ENCODE measurements at places on chromosomes 5 and 9.

GRCh38 chr9:135506327-135507103 is 6.0 kb downstream of the MRPS2 start:
- DNase-seq = no peak

DNA sequence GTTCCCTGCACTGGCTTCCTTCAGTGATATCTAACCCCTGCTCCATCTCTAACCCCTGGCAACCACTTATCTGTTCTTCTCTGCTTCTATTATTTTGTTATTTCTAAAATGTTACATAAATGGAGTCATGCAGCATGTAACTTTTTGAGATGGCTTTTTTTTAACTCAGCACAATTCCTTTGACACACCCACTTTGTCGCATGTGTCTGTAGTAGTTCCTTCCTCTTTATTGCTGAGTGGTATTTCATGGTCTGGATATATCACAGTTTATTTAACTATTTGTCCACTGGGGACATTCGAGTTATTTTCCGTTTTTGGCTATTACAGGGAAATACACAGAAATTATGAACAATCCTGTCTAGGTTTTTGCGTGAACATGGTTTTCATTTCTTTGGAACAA is 200.2 kb downstream of the TRIO start:
- DNase-seq = no peak

DNA sequence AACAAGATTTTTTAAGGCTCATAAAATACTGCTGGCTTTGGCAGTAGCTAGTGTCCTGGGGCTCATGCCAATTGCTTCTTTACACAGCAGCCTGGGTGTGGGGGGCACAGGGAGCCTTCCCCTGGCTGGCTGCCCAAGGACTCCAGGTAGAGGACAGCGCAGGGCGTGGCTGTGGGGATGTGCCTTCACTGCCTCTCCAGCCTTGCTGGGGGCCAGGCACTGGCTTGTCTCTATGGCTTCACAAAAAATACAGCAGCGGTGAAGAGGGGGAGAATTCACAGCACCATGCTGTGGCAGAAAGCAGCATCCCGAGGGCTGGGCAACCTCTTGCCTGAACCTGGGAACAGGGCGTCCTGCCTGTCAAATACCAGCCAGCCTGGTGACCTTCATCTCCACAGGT is 57.4 kb downstream of the DAP start:
- DNase-seq = no peak

DNA sequence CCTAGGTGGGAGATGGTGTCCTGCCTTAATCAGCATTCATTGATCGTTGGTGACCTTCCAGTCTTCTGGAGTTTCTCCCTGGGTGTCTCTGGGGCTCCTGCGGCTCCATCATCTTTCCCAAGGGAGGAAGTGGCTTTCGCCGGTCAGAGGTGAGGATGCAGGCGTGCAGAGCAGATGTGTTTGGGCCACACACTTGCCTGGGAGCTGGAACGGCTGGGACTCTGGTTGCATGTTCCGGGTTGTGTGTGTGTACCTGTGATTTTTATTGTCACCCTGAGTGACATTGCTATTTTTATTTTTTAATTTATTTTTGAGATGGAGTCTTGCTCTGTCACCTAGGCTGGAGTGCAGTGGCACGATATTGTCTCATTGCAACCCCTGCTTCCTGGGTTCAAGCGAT is 9.6 kb downstream of the HMCN2 start:
- DNase-seq = no peak

- DNase-seq = no peak
Measured at GRCh38 chr5:75262271-75262670, 25.6 kb upstream of the ANKRD31 start.

DNA sequence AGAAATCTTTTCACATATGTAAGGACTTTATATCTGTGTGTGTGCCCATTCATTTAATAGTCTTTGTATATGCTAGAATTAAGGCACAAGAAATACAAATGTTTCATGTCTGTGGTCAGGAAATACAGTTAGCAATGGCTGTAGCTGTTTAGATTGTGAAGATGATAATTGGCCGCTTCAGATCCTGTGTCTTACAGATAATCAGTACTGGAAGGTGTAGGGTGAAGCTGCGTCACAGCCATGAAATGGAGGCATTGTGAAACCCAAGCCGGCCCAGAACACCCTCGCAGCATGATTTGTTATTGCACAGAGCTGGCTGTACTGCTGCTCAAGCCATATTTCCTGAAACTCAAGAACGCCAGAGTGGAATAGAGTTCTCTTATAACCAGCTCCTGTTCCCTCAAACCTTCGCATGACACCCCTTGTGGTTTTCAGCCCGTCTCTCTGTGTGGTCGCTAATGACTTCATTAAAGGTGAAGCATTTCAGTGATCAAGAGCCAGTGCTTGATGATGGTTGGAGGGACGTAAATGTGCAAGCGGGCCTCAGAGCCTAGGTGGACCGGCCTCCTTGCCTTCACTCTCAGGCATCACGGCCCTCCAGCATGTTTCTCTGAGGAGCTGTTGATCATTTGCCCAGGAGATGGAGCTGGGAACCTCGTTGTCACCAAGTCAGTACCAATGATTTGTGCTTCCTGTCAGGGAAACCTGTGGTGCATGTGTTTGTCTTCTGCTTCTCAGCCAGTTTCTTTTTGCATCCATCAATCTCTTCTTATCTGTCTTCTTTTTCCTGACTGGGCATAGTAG is 80.1 kb downstream of the F2RL2 start:
- peak; percentile 57 for DNase-seq

Measured in GDM1 (cell line).